Fibroblast of pulmonary artery (primary cell): ENCODE measurements at places on chromosomes 2 and 18.

GRCh38 chr2:241009601-241010530 is 11.4 kb downstream of the SNED1 start:
- DNase-seq = peak; percentile 96

DNA sequence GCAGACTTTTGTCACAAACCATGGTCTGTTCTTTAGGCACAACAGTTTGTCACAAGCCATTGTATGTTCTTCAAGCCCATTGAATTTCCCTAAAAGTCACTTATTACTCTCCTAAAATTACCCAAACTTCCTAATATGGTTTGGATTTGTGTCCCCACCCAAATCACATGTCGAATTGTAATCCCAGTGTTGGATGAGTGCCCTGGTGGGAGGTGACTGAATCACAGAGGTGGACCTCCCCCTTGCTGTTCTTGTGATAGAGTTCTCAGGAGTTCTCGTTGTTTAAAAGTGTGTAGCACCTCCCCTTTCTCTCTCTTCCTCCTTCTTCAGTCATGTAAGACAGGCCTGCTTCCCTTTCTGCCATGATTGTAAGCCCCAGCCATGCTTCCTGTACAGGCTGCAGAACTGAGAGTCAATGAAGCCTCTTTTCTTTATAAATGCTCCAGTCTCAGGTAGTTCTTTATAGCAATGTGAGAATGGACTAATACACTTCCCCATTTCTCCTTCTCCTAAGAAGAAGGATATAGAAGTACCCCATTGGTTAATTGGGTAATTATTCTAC is 11.2 kb upstream of the GYPC start:
- peak; percentile 20 for DNase-seq

- no peak for DNase-seq
Measured at GRCh38 chr2:119486196-119486827, 38.0 kb downstream of the SCTR start.

GRCh38 chr2:64737547-64737946 is 83.8 kb upstream of the SERTAD2 start:
- no peak for DNase-seq

DNA sequence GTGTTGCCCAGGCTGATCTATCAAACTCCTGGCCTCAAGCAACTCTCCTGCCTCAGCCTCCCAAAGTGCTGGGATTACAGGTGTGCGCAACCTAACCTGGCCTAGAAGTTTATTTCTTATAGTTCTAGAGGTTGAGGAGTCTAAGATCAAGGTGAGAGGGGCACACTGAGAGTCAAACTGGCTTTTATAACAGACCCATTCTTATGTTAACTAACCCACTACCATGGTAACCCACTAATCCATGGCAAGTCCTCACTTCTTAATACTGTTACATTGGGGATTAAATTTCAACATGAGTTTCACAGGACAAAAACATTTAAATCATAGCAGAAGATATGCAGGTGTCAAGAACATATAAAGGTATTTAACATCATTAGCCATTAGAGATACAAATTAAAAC is 50.6 kb downstream of the MDH1 start:
- DNase-seq = no peak

DNA sequence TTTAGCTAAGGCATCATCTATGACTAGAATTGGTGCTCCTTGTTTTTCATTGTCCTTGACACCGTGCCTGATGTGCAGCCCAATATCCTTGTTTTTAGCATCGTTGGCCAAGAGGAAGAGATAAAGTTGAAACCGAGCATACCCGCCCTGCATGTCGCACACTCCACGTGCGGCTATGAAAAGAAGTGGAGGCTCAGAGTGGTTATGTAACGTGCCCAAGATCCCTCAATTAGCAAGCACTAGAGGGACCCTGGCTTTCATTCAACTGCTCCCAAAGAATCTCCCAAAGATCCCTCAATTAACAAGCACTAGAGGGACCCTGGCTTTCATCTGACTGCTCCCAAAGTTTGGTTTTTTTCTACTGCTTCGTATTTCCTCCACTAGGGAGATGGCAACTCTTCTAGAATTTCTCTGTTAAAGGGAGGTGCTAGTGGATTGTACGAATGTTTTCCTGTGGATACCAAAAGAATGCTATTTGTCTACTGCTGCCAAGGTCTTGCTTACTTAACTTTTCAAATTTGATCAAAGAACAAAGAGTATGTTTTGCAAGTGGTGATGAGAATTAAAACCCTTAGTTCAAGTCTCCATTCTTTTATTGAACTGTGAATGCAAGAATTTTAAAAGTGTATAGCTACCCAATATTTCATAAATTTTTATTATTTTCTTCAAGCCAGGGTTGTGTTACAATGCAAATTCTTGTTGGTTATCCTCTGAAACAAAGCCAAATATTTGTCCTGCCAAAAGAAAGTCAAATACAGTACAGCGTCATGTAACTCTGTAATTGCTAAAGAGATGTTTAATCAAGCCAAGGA is 92.1 kb downstream of the AOX1 start:
- DNase-seq = peak; percentile 91

- no peak for DNase-seq
Measured at GRCh38 chr2:46025081-46025480, 272.1 kb upstream of the EPAS1 start.

DNA sequence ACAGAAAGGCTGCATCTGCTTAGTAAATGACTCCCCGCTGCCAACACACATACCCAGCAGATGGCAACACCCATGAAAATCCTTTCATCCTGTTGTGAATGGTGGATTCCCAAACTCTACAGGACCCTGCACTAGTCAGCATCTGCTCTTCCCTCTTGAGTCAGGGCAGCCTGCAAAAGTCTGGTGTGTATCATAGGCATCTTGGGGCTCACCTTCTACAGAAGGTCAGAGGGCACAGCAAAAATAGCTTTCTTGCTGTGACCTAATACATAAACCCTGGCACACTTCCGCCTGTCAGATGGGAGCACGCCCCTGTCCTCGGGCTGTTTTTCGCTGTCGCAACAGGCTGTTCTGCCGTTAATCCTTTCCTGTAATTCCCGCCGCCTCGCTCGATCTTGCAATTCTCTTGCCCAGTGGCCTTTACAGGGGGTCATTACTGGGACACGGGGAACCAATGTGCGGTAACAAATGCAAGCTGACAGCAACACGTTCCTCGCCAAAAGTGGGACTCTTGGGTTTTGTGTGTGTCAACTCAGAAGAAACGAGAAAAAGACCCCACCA is 19.9 kb upstream of the SCYGR1 start:
- no peak for DNase-seq

GRCh38 chr18:26854292-26854881 is 11.1 kb downstream of the AQP4 start:
- DNase-seq = no peak

- no peak for DNase-seq
Measured at GRCh38 chr2:53903011-53903410, 43.2 kb upstream of the GPR75 start.
